ENCODE measurements at places on chromosomes 3 and 15. TPM values are rescaled to one million over a fixed set of nuclear protein-coding genes. Genes with fewer than 3 reads are reported as not detected.

DNA sequence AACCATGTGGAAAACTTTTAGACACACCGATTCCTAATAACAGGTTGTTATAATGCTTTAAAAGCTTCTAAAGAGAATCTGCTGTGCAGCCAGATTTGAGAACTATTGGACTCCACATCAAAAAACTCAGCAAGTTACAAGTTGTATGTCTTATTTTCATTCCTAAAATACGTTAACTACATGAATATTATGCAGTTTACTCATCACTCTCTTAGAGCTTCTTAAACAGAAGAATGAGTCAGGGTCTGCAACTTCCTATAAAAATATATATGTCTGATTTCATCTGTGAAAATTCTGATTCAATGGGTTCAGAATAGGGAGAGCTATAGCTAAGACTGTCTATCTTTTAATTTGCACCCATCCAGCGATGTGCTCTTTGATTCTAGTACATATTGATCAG is 244.2 kb upstream of the EPHA3 start:
- no peaks in the 10 kb centered on the region for H3K36me3 ChIP-seq
- no peak for DNase-seq
- no peaks in the 10 kb centered on the region for H3K4me1 ChIP-seq
- no peaks in the 10 kb centered on the region for H3K27me3 ChIP-seq
- no peak overlapping the region for H3K27ac ChIP-seq

MESP1 gene
- polyA plus RNA-seq = 1.1 TPM

DNA sequence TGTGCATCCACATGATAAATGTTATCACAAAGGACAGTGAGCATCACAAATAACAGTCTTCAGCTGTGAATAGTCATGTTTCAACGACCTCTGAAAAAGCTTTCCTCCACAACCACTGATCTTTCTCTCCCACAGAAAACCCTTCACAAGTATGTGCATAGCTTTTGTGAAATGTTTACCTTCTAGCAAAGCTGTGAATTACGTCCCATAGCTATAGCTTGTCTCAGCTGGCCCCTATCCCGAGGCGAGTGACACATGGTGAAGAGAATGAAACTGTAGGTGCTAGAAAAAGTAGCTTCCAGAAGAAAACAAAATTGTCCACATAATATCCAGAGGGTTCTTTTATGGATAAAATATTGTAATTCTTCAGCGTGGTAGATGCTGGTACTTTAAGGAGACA is 182.0 kb downstream of the FGF12 start:
- no peak overlapping the region for H3K4me3 ChIP-seq
- no peaks in the 10 kb centered on the region for H3K4me1 ChIP-seq
- no peak overlapping the region for H3K27ac ChIP-seq
- no peaks in the 10 kb centered on the region for H3K36me3 ChIP-seq

- H3K36me3 ChIP-seq = no peaks in the 10 kb centered on the region
- no peak overlapping the region for H3K27ac ChIP-seq
- no peaks in the 10 kb centered on the region for H3K4me1 ChIP-seq
- DNase-seq = no peak
- H3K27me3 ChIP-seq = no peaks in the 10 kb centered on the region
Measured at GRCh38 chr3:170809975-170810357, 60.0 kb downstream of the RPL22L1 start.

DNA sequence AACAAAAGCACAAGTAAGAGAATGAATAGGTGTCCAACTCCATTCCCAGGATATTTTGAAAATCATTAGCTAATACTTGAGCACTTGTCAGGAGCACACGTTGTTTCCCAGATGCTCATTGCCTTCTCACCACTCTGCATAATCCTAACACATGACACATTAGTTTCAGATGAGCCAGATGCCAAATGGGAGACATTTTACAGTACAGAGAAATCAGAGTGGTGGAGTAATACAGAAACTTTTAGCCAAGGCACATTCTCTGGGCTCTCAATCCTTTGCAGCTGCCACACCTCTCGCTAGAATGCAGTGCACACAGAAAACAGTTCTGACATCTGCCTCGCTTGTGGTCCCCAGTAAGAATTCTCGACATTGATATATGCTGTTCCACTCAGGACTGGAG is 76.6 kb downstream of the P3H2 start:
- H3K27me3 ChIP-seq = no peaks in the 10 kb centered on the region
- H3K36me3 ChIP-seq = no peaks in the 10 kb centered on the region
- H3K4me3 ChIP-seq = no peak overlapping the region
- no peaks in the 10 kb centered on the region for H3K4me1 ChIP-seq

GRCh38 chr3:150184426-150185071 is 213.9 kb upstream of the PFN2 start:
- H3K27me3 ChIP-seq = no peaks in the 10 kb centered on the region
- no peak overlapping the region for H3K4me3 ChIP-seq
- no peak for DNase-seq
- no peaks in the 10 kb centered on the region for H3K4me1 ChIP-seq

DNA sequence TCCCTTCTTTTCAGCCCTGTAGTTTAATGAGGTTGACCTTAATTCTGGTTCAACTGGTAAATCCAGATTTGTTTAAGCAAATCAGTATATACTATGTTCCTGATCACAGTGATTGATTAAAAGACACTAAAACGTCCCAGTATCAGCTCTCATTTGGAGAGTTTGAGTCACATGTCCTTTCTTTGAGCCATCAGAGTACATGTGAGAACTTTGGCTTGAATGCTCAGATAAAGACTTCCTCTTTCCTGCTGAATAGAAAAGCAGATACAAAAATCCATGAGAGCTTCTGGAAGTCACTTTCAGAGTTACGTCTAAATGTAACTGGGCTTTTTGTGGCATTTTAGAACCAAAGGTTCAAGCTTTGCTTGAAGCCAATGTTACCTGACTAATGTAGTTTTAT is 341.8 kb upstream of the SATB1 start:
- DNase-seq = no peak
- no peak overlapping the region for H3K4me3 ChIP-seq
- no peaks in the 10 kb centered on the region for H3K4me1 ChIP-seq
- H3K27ac ChIP-seq = no peak overlapping the region
